ENCODE measurements at places on chromosomes 3 and 15.

DNA sequence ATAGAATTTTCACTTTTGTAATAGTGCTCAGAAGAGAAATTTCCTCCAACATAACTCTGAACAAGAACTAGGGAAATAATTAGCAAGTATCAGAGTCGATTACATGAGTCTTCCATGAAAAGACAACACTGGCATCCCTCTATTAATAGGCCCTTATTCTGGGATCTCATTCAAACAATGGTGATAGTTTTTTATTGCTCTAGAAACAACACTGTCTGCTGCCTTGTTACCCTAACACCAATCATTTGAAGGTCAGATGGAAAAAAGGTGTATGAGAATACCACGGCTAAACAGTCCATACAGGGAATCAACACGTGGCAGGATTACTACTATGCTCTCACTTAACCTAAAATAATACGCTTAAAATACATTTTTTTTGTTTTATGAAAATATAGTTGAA lies 35.9 kb downstream of the GNB4 start:
- DNase-seq = no peak

DNA sequence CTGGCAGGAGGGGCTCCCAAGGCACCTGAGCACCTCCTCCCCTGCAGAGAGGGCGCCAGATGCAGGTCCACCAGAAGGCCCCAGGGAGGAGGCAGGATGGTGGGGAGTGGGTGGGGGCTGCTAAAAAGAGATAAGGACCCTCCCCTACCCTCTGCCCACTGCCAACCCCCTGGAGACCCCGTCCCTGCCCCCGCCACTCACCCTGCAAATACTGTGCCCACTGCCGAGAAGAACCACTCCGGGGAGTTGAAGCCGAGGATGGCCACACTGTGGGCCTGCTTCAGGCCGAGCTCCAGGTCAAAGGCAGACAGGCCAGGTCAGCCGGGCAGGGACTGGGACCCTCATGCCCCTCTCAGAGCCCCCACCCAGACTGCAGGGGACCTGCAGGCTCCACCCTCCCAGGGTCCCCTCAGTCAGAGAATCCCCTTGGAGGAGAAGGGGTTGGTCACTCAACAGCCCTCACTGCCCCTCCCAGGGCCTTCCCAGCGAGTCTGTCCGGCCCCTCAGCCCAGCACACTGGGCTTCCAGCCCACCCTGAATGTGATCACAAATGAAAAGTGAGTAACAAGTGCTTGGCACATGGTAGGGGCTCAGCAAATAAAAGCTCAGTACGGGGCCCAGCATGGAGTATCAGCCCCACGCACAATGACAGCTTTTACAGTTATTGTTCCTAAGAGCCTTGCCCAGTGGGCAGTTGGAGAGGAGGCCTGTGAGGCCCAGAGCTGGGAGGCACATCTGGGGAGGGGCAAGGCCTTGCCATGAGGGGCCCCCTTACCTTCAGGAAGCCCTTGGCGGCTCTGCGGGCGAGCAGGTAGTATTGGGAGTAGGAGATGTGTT lies 40.4 kb downstream of the ACSBG1 start:
- DNase-seq = no peak

GRCh38 chr3:72999951-73000350 lies 3.3 kb downstream of the PPP4R2 start:
- peak; percentile 41 for DNase-seq

DNA sequence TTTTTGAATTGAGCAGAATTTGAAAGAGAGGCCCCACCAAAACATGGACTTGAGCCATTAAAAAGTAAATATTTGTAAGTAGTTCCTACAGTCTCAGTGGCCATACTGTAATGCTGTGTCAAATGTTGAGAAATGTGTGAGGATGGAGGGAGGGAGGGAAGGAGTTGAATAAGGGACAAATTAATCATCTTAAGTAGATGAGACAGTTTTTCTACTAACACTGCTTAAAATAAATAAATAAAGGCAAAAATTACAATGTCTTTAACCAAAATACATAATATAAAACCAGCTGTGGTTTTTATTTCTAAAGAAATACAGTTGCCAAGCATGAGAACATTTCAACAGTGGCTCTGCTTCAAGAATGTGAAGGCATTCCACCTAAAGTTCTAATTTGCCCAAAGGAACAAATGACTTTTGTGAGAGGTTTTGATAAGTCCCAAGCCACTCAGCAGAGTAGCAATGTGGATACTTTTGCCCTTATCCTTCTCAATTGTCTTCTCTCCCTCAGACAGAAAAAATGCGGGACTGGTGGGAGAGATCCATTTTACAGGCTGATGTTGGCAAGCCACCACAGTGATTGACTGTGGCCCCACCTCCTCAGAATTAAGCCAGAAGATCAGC lies 427.0 kb upstream of the RARB start:
- no peak for DNase-seq

DNA sequence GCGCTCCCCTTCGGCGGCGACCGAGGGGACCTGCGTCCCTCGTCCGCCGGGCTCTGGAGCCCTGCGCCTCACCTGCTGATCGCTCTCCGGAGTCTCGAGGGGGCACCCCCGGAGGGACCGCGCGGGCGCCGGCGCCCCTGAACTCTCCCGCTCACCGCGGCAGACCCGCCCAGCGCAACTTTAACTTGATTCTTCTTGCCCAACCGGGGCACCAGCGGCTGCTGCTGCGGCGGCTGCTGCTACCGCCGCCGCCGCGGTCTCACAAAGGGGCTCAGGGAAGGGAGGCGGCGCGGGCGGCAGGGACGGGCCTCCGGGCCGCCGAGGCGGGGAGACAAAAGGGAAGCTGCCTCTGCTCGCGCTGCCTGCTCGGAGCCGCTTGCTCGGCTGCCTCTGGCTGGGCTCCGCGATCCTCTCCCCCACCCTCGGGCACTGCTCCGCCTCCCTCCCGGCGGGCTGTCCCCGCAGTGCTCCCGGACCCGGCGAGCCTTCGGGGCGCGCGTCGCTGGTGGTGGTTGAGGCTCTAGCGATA lies at the start of gene PPM1L:
TSS of gene PPM1L (plus strand) at position 456 of the 529 bp plus-strand sequence.
- DNase-seq = peak; percentile 63

DNA sequence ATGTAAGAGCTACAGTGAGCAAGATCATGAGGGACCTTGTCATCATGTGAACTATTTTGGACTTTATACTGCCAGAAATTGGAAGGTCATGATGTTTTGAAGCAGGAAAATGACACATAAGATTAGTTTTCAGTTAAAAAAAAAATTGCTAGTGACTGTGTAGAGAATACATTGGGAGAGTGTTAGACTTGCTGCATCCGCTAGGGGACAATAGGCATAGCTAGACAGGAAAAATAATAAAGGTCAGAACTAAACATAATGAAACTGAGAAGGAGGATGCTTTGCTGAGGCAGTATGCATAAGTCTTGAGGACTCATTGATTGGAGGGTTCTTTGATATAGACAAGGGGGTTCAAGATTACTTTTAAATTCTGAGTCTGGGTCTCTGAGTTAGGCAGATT lies 275.8 kb upstream of the KCNH8 start:
- no peak for DNase-seq

DNA sequence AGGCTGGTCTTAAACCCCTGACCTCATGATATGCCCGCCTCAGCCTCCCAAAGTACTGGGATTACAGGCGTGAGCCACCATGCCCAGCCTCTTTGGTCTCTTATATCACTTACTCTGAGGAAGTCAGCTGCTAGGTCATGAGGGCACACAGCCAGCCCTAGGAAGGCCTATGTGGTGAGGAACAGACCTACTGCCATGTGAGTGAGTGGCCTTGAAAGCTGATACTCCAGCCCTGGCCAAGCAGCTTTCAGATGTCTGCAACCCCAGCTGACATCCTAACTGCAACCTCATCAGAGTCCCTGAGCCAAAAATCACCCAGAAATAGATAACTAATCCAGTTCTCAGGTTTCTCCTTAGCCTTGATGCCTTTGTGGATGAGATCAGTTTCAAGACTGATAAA lies 224.3 kb downstream of the EDEM1 start:
- no peak for DNase-seq

DNA sequence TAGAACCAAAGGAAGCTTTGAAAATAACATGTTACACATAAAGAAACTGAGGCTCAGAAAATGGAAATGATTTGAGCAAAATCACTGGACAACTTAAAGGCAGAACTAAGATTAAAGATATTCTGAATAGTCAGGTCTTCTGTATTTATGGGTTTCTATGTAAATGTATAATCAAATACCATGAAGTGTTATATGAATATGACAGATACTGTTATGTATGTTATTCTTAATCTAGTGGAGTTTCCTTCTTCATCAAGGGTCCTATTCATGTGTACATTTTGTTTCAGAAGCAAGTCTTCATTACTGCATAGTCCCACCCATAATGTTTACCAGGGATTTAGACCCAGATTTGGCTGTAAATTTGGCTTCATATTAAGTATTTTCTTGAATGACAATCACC lies 470.9 kb upstream of the TPRG1 start:
- no peak for DNase-seq

DNA sequence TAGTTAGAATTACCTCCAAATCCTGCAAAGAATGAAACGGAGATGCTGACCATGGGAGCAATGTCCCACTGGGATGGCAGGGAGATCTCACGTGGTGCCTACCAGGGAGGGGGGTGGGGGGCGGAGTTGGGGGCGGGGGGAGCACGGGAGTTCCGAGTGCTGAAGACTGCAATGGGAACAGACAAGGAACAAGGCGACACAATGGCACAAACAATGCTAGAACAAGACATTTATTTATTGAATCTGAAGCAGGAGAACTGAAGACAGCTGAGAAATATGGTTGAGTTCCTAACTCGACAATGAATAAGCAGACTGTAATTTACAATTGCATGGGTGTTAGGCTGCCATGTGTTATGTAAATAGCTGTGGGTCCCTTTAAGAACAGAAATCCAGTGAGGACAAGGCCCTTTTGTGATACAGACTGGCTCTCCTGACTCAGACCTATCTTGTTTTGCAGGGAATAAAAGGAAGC lies 91.2 kb downstream of the AQP9 start:
- no peak for DNase-seq

DNA sequence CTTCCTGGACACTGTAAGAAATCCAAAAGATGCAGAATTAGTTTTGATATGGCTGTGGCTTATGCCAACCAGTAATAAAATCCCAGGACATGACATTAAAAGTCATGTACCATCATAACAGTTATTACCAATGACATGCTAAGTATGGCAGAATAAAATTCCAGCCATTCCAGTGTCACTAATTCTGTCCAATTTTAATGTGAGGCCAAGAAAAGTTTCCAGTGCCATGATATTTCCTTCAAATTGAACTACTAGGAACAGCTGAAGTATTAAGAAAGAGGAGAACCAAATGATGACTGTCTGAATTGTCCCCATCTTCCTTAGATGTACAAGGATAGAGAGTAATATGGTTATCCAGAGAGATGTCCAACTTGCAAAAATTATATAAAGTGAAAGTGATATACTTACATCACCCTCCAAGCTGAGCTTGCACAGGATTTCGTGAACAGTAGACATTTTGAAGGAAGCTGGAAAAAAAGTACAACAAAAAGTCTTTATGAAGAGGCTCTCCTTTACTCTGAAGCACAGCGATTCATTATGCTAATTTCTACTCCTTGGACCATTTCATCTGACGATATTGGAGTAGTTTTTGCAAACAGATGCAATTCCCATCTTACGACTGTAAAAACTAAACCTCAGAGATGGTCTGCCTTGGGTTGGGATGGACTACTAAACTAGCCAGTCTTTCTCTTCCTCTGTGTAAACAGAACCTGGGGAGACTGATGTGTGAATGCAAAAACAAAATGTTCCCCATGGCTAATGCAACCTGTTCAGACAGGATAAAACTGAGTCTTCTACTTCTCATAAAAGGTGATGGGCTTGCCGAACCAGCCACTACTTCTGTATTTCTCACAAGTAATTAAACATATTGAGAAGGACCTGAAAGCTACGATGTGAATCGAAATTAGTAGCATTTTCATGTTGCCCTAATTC lies 11.9 kb downstream of the ANXA2 start:
- no peak for DNase-seq

- DNase-seq = no peak
Measured at GRCh38 chr3:172031996-172032395, 7.4 kb upstream of the FNDC3B start.

DNA sequence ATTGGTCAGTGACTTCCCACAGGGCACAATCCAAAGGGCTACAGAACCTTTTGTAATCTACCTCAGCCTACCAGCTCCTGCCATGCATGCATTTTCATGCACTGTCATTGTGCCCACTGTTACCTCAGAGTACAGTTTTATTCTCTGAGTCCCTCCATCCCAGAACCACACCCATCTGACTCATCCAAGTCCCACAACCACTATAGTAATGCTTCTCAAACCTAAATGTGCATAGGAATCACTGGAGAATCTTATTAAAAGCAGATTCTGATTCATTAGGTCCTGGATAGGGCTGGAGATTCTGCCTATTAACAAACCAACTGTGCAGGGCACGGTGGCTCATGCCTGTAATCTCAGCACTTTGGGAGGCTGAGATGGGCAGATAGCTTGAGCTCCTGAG lies 3.7 kb upstream of the B3GALNT1 start:
- DNase-seq = no peak

DNA sequence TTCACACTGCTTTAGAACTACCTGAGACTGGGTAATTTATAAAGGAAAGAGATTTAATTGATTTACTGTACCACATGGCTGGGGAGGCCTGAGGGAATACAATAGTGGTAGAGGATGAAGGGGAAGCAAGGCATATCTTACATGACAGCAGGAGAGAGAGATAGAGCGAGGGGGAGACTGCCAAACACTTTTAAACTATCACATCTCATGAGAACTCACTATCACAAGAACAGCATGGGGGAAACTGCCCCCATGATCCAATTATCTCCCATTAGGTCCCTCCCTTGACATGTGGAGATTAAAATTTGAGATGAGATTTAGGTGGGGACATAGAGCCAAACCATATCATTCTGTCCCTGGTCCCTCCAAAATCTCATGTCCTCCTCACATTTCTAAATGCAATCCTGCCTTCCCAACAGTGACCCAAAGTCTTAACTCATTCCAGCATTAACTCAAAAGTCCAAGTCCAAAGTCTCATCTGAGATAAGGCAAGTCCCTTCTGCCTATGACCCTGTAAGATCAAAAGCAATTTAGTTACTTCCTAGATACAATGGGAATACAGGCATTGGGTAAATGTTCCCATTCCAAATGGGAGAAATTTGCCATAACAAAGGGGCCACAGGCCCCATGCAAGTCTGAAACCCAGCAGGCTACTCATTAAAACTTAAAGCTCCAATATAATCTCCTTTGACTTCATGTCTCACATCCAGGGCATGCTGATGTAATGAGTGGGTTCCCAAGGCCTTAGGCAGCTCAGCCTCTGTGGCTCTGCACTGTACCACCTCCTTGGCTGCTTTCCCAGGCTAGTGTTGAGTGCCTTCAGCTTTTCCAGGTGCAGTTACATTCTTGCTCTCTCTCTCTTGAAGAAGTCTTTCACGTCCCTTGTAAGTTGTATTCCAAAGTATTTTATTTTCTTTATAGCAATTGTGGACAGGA lies 481.7 kb upstream of the TGFBR2 start:
- DNase-seq = no peak

DNA sequence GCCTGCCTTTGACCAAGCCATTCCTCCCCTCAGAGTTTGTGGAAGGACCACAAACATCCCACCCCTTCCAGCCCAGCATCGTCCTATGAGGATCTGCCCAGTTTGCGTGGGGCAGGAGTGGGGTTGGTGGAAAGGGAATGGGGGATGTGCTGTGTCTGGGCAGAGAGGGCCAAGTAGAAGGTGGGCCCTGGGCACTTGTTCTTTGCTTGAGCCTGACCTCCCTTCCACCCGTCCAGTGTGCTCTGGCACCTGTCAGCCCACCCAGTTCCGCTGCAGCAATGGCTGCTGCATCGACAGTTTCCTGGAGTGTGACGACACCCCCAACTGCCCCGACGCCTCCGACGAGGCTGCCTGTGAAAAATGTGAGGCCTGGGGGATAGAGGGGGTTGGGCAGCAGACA lies 10.3 kb downstream of the SPINT1 start:
- DNase-seq = no peak

GRCh38 chr3:10709110-10709781 lies 106.8 kb upstream of the SLC6A11 start:
- no peak for DNase-seq
